ENCODE measurements at places on chromosomes 3 and 15.

- peak; percentile 78 for DNase-seq
Measured at GRCh38 chr15:26028086-26028740, 165.1 kb upstream of the ATP10A start.

DNA sequence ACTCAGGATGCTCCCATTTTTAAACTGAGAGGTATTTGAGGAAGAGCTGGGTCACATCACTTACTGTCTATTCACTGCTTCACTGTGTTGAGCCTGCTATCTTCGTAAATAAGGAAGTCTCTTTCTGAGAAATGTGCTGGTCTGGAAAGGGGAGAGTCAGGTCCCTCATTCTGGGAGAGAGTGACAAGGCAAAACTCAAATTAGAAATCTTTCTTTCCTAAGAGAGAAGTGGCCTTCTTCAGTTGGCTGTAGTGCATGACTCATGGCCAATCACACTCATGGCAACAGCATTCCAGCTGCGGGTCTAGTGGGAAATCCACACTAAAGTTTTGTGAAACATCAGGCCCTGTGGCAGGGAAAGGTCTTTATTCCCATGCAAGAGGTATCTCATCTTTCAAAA, 11.5 kb upstream of the TIMP4 start:
- DNase-seq, result no peak

- DNase-seq, result peak; percentile 98
Measured at GRCh38 chr15:40106203-40107161, 2.2 kb downstream of the BMF start.

GRCh38 chr3:74561881-74562280, 52.6 kb downstream of the CNTN3 start:
- no peak for DNase-seq

- peak; percentile 38 for DNase-seq
Measured at GRCh38 chr3:3296979-3297381, 117.5 kb upstream of the CRBN start.

GRCh38 chr3:112619295-112619694, 21.6 kb downstream of the CCDC80 start:
- no peak for DNase-seq

DNA sequence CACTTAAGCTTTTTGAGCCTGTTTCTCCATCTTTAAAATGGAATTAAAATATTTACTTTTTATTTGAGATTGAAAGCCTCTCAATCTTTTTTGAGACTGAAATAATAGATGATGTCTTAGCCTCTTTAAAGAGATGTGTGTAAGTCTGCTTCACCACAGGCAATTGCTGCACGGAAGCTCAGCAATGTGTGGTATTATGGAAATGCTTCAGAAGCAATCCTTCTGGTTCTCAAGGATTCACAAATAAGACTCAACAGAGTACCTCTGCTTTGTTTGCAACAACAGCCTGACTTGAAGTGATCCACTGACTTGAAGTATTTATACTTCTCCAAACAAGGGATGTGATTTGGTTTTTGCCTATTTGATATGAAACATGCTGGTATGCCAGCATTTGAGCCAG, 332.0 kb upstream of the RASGRP1 start:
- DNase-seq, result no peak

GRCh38 chr3:2920103-2920502, 190.1 kb downstream of the IL5RA start:
- no peak for DNase-seq

DNA sequence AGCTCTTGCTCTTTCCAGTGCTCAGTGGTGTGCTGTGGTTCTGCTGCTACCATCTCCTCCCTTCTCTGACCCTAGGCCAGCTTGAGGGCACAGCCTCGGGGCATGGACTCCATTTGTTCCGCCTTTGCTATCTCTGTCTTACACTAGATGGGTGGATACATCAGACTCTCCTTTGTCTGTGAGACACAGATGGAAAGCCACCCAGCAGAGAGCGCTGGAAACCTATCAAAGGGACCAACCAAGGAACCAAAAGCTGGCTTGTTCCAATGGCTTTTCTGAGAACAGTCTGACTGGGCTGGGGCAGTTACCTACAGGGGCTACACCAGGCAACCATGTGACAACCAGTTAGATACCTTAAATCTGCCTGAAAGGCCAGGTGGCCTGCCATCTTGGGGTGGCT, 63.8 kb downstream of the NPTN start:
- peak; percentile 28 for DNase-seq

DNA sequence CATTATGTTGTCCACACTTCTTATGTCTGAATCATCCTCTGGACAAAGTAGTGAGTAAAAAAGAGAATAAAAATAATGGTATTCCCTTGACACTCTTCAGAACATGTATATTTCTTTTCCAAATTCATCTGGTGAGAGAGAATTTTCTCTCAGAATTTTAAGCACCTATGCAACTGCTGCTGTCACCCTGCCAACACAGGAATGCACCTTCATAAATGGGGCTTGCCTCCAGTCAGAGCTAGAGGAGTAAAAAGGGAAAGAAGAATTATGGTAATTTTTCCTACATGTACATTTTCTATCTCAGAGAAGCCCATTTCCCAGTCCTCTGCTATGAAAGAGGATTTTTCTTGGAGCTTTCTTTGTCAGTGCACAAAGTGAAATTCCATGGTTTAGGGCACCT, 92.2 kb upstream of the ALCAM start:
- DNase-seq, result no peak

GRCh38 chr15:70947351-70948335, 55.0 kb downstream of the LRRC49 start:
- DNase-seq, result no peak

GRCh38 chr3:127761441-127761801, 60.9 kb downstream of the MGLL start:
- DNase-seq, result no peak

DNA sequence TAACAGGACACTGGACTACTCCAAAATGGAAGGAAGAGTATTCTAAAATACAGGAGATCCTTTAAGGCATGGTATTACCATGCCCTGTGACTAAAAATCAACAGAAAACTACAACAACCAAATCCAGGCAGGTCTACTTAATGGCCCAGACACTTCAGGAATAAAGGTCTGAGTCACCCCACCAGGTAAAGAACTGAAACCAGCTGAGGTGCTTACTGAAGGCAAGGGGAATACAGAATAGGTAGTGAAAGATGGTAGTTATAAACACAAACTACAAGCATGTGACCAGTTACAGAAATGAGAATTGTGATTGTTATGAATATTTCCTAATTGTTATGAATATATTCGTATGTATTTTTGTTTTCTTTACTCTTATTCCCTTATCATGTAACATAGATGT, 13.4 kb downstream of the IFT57 start:
- DNase-seq, result no peak

DNA sequence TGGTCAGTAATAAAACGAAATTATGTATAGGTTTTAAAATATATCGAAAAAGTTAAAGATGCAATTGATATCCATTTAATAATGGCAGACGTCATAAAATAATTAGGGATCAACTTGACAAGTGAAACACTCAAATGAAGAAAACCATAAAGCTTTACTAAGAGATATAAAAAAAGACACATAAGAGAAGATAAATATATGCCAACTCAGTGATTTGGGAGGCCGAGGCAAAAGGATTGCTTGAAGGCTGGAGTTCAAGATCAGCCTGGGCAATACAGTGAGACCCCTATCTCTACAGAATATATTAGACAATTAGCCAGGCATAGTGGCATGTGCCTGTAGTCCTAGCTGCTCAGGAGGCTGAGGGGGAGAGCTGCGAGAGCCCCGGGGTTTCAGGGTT, 190.5 kb downstream of the SV2B start:
- DNase-seq, result no peak

DNA sequence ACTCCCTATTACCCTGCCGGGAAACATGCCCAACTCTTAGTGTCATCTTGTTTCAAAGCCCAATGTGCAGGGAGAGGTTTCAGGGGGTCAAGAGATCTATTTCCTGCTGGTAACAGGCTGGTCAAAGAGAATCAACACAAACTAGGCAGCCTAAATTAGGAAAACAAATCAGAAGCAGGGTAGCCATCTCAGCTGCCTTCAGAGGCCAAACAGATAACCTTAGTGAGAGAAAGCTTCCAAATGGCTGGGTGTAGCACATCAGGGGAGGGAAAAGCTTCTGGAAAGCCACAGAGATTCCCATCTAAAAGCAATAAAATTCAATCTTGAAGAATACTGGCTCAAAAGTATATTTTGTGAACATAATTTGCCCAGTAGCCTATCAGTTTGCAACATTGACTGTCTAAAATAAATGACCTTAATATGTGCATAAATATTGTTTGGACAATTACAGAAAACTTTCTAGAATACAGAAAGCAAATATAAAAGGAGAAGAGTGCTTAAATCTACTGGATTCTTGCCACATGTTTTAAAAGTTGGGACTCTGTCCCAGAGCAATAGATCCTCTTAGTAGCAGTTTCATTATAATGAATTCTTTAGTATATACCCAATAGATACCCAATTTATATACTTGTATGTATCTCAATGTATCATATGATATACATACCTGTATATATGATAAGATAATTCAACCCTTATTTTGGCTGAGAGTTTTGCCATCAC, 371.9 kb upstream of the RARB start:
- DNase-seq, result no peak

- no peak for DNase-seq
Measured at GRCh38 chr3:195806916-195807231, 4.9 kb downstream of the MUC4 start.

GRCh38 chr15:88341006-88341405, 84.5 kb upstream of the NTRK3 start:
- DNase-seq, result no peak

GRCh38 chr3:182909318-182910040, 70.9 kb downstream of the DCUN1D1 start:
- peak; percentile 37 for DNase-seq

DNA sequence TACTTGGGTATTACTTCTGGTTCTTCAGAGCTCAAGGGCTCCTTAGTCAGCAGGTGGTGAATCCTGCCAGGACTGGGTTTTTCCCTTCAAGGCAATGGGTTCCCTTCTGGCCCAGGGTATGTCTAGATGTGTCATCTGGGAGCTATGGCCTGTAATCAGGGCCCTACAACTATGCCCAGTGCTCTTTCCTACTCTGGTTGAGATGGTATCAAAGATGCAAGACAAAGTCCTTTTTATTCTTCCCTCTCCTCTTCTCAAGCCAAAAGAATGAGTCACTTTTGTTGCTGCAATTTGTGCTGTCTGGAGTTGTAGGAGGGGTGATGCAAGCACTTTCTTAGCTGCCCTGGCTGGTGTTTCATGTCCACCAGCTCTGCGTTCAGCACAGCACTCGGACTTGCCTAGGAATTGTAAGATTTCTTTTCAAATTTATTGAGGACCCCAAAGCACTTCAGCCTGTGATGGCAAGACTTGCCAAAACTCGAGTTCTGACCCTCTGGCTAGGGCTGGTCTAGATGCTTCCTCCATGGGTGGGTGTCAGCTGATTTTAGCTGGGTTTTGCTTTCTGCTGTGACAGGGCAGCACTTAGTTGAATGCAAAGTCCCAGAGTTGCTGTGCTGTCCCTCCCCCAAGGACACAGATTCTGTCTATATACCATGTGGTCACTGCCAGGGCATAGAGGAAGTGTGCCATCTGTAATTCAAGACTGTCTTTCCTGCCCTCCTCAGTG, 129.2 kb upstream of the CBLB start:
- no peak for DNase-seq

GRCh38 chr3:11591002-11591355, 52.7 kb downstream of the VGLL4 start:
- peak; percentile 42 for DNase-seq

DNA sequence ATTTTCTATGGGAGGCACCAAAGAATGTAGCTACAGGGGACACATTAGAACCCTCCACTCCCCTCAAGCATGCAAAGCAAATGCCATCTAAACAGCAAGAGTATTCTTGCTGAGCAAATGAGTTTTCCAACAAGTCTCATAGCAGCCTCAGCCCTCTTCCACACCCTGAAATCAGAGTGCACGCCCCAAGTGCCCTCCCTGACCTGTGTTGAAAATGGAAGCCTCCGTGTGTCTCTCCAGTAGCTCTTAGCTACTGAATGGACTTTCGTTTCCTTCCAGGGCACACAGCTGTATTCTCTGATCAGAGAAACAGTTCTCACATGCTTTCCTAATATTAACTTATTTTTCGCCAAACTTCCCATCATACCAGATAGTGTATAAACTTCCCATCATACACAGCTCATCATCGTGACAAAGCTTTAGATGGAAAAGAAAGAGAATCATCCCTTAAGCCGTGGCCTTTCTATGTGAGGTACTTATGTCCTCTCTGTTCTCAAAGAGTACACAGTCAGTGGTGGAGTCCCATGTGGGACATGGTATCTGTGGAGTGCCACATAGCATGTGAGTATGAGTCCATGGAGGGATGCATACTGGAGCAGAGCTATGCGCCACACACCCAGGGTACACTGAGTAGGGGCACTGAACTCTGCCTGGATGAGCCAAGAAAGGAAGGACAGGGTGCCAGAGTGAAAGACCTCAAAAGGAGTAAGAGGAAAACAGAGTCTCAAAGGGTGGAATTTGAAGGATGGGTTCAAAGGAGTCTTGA, 434.5 kb downstream of the MCTP2 start:
- no peak for DNase-seq

- DNase-seq, result no peak
Measured at GRCh38 chr3:132164469-132165092, 129.8 kb upstream of the CPNE4 start.

GRCh38 chr3:143124601-143125520, 5.3 kb downstream of the CHST2 start:
- no peak for DNase-seq

DNA sequence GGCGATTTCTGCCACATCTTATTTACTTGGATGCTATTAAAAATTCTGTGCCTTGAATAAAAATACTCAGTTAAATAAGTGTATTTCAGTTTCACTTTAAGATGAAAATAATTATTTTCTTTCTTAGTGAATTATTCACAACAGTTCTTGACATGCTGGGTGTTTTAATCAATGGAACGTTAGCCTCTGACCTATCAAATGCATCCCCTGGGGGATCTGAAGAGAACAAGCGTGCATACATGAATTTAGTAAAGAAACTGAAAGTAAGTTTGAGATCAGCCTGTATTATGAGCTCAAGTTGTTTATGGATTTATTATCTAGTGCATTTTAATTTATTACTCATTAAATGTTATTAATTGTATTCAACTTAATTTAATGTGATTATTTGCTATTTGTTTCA, 597 bp downstream of the P2RY12 start:
- no peak for DNase-seq

- DNase-seq, result no peak
Measured at GRCh38 chr3:173700336-173700735, 302.8 kb downstream of the NLGN1 start.

DNA sequence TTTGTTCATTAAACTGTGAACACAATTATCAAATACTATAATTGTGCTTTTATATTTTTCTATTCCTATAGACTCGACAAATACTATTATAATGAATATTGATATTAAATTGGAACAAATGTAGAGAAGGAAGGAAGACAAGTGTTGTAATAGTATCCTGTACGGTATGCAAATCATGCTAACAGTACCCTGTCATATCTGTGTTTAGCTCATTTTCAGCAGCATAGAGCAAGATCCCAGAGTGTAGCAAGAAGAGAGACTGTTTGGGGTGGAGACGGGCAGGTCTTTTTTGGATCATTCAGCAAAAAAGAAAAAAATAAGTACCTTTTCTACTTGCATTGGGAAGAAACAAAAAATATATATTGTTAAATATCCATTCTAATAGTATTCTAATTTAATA, 224.1 kb downstream of the TPRG1 start:
- DNase-seq, result no peak

All from mesendoderm (in vitro differentiated cells).